ENCODE measurements at places on chromosomes 5 and 9.

DNA sequence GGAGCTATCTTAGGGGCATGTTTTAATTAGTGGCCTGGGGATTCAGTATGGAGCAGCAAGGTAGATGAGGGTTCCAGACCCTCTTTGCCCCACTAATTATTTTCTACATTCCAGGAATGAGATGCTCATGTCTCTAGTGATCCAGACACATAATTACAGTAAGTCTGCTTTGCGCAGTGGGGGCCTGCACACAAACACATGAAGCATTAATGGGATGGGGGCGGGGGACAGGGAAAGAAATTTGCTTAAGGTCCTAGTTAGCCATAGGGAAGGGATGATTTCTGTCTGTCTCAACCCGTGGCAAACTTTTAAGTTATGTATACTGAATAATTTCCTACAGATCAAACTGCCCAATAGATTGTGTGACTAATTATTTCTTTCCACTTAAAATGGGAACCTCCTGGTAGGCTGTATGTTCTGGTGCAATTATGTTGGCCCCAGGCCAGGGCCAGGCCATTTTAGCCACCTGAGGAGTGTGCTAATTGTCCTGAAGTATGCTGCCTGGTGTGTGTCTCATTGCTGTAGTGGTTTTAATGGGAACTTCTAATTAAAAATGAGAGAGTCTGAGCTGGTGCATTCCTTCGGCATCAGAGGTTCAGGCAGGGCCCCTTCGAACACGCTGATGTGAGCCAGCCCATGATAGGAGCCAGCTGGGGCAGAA, 134.4 kb downstream of the PTTG1 start:
- DNase-seq: no peak

DNA sequence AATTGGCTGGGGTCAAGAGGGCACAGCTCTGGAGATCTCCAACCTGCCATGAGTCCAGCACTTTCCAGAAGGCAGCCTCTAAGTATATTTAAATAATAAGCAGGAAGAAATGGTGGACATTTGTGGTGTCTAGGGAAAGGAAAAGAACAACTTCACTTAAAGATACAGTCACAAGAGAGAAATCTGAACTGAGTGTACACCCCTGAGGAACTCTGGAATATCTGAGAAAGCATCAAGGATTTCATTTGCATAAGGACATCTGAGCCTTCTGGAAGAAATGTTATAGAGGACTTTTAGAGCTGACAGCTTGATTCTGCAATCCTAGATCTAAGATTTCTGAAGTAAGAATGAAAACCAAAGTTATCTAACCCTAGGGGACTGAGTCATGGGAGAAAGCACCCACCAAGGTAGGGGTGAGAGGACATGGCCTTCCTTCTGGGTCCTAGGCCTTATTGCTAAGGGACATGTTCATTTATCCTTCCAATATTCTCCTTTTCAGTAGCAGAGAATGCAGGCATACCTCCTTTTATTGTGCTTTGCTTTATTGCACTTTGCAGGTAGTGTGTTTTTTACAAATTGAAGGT, 253.4 kb upstream of the SLC24A2 start:
- no peak for DNase-seq

DNA sequence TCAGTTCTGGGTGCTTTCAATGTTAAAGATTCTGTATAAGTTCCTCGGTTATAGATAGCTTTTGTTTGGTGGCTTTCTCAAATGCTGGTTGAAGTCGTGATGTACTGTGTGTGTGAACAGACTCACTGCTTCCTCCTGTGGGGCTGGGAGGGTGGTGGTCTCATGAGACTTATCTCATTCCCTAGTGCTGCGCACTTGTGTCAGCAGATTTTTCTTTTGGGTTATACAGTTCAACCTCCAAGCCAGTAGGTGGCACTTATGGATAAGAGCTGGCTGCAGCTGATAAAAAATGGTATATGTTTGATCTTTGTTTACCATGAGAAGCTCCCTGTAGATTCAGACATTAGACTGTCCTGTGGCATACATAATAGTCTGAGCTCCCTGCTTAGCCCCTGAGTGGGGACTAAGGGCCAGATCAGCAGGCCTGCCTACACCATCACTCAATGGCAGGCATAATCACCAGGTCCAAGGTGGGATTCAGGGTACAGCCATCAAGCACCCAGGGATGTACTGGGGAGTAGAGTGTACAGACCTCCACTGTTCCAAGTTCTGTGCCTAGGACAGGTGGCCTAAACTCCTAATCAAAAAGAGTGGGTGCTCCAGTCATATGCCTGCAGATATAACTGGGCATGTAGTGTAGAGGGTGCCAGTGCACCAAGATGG, 174.2 kb downstream of the OXCT1 start:
- no peak for DNase-seq

DNA sequence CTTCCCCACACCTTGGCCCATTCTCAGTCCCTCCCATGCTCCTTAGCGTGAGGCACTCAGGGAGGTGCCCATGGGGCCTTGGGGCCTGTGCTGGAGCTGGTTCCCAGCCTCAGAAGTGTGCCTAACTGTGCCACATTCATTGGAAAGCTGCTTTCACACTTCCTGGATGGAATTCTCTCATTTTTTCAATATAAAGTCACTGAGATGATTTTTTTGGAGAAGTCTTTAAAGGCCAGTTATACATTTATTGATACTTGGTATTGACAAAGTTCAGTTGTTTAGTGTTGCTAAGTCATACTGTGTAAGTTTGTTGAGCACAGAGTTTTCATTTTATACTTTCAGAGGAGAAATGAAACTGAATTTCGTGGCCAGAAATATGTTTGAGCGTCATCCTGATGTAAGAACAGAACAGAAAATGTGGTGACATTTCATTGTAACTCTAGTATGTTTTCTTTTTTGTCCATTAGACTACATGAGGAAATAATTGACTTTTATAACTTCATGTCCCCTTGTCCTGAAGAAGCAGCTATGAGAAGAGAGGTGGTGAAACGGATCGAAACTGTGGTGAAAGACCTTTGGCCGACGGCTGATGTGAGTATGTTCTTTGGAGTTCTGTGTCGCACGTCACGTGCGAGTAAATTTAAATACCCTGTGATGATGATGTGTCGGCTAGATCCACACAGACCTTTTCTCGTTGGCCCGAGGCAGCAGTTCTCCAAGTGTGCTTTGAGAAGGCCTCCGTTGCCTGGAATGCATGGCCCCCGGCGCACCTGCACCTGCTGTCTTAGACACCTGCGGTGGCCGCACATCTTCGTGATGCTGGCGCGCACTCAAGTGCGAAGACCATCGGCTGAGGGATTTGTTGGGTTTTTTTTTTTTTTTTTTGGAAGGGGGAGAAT, 24.1 kb downstream of the TENT4A start:
- no peak for DNase-seq

GRCh38 chr9:97502222-97502983, 937 bp downstream of the TMOD1 start:
- DNase-seq: no peak

DNA sequence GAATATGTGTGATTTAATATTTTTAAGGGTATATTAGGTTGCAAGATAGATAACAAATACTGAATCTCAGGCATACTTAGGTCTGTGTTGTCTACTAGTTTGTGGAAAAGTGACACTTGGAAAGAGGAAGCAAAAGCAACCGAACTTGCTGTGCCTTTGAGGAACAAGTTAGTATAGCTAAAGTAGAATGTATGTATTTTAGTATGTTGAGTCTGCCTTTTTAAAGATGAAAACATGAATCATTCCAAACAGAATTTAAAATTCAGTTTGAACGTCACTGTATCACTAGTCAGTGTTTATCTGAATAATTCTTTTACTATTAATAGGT, 12.9 kb downstream of the TLE4 start:
- no peak for DNase-seq

GRCh38 chr9:102569436-102569835, 425.7 kb upstream of the CYLC2 start:
- no peak for DNase-seq

DNA sequence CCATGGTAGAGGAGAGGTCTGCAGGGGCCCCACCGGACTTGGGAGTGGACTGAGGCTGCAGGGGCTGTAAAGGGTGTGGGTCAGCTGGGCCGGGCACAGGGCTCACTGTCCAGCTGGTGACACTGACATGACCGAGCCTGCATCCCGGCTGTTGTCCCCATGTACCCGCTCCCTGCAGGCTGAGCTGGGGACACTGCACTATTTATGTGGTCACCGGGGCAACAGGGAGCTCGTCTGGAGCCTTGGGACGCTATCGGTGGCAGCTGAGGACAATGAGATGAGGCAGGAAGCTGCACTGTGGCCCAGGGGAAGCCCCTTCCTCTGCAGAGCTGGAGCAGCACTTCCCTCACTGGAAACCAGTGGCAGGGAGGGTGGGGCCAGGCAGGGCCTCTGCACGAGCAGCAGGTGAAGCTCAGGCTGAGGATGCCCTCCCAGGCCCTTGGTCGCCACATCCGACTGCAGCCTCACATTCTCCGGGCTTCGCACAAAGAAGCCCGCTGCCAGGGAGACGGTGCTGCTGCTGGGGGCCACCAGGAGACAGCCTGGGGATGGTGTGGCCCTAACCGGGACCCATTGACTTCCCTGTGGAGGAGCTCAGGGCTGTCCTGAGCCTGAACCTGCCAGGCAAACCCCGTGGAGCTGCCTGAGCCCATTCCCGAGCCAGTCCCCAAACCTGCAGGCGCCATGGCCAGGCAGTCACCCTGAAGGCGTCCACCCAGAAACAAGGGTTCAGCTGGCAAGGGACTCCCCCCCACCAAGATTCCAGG, 26.4 kb downstream of the ZDHHC11B start:
- DNase-seq: no peak

- no peak for DNase-seq
These were observed 8.1 kb upstream of the RAD23B start for GRCh38 chr9:107274953-107275422.

DNA sequence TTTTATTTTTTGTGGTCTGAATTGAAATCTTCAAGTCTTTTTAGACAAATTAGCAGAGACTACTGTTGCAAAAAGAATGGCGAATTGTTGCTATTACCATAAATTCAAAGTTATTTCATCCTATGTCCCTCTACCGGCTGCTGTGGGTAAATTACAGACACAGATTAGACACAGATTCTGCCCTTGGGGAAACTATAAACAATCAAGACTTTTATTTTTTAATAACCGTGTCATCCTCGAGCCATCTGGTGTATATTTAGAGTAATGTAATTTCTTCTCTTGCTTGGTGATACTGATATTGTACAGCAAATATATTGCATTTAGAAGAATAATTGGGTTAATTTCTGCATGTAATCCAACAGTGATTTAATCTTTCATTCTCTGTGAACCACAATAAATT, 228.0 kb upstream of the ADAMTSL1 start:
- DNase-seq: no peak

DNA sequence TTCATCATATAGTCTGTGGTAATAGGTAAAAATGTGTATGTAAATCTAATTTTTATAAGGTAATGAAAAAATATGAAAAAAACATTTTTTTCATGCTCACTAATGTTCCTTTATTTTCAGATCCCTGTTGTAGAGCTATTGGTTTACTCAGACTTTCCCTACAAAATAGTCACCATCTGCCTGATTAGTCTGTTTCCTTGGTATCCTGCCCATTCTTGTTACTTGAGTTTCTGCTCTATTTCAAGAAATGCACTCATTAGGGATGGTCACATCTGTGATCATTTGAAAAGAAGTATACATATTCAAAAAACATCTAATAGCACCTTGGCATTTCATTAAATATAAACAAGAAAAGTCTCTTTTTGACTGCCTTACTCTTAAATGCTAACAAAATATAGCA, 21.6 kb upstream of the RASA1 start:
- DNase-seq: no peak

DNA sequence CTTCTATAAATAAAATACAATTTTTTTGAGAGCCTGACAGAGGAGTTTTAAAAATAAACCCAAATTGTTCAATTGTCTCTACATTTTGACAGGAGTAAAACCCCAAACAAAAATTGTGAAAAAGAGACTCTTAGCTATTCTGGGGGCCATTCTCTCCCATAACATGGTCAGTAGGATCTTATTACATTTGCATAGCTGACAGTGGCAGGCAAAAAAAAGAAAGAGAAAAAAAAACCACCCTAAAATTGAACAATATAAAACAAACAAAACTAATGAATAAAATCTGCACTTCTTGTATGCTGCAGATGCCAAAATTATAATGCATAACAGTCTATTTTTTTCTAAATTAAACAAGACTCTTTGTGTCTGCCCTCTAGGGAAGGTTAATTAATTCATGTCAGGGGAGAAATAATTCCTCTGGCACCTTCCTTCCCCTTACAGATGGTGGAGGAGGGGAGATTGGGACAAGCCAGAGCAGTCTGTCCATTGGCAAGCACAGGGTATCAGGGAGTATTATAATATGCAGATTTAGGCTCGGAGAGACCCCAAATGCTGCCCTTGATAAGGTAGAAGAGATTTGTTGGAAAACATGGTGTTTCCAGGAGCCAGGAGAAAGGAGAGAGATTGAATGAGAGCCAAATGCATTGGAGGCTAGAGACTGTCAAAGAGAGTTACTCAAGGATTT, 79.7 kb upstream of the CDH6 start:
- no peak for DNase-seq

DNA sequence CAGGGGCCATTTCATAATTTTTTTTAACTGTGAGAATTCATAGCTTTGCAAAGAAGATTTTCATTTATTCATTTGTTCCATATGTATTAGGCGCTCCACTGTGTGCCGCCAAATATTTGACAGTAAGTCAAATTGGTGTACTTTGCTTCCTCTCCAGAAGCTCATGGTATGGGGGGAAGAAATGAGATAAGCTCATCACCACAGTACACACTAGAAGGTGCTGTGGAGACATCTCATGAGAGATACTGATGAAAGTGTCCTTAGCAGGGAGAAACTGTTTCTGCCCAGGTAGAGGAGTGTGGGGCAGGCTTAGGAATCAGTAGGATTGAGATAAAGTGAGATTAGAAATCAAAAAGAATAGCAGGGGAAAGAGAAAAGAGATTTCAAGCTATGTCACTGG, 136.2 kb downstream of the CDH6 start:
- no peak for DNase-seq

DNA sequence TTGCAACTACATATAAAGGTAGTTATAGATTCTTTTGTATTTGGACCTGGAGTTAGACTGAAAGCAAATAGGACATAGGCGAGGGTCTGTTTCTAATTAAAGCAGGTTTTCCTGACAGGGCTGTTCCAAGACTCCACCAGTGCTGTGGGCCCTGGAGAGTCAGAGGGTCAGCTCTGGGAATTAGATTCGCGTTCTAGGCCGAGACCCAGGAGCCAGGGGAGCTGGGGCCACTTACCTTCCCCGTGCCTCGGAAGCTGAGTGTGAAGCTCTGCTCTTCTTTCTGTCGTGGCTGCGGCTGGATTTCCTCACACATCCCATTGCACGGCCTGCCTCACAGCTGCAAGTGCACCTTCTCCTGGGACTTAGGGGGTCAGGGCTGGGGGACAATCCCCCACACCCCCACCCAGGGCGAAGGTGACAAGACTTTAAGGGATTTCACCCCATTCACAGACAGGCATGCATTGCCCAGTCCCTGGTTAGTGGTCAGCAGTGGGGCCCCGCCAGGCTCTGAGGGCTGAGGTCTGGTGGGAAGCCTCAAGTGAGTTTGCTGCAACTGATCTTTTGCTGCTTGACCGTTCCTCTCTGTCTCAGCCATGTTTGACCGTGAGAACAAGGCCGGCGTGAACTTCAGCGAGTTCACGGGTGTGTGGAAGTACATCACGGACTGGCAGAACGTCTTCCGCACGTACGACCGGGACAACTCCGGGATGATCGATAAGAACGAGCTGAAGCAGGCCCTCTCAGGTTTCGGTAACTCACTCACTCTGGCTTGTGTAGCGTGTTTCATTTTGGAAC, 15.3 kb upstream of the AHRR start:
- no peak for DNase-seq

- DNase-seq: no peak
These were observed 86.5 kb upstream of the TNFAIP8 start for GRCh38 chr5:119269061-119269944.

- no peak for DNase-seq
These were observed 54.5 kb downstream of the CAST start for GRCh38 chr5:96716716-96717115.

GRCh38 chr9:89603767-89604665, 796 bp upstream of the GADD45G start:
- no peak for DNase-seq
